Activated CD4-positive, alpha-beta T cell treated with anti-CD3 and anti-CD28 coated beads, Interleukin-2, amount 50 U/mL, for 1 hour (primary cell): ENCODE measurements at places on chromosomes 7 and 10.

DNA sequence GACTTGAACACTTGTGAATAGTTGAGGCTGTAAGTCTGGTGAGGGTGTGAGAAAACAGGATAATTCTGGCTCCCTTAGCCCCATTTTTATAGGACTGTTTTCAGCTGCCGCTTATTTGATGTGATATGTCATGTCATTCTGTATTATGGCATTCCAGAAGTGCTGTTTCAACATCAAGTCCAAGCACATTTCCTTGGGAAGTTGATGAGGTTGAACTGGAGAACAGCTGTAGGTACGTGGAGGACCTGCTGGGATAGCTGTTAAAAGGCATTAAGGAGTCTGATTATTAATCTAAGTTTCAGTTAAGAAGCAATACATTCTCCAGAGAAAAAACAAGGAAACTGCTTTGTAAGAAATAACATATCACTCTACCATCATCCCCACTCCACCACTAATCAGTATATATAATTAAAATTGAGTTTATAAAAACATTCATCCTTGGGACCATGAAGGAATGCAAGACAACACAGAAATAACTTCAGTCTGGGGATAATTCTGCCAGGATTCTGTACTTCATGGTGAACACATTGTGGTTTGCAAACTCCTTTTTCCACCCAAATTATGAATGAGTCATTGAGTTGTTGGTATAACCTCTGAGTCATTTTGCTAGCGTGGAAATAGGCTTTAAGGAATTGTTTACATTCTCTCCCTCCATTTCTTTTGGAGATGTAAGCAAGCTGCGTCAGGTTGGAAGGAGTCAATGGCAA, 39.9 kb upstream of the TMEM229A start:
- no peak for DNase-seq

- DNase-seq, result no peak
These were observed 299.8 kb upstream of the NEBL start for GRCh38 chr10:21196822-21197395.

DNA sequence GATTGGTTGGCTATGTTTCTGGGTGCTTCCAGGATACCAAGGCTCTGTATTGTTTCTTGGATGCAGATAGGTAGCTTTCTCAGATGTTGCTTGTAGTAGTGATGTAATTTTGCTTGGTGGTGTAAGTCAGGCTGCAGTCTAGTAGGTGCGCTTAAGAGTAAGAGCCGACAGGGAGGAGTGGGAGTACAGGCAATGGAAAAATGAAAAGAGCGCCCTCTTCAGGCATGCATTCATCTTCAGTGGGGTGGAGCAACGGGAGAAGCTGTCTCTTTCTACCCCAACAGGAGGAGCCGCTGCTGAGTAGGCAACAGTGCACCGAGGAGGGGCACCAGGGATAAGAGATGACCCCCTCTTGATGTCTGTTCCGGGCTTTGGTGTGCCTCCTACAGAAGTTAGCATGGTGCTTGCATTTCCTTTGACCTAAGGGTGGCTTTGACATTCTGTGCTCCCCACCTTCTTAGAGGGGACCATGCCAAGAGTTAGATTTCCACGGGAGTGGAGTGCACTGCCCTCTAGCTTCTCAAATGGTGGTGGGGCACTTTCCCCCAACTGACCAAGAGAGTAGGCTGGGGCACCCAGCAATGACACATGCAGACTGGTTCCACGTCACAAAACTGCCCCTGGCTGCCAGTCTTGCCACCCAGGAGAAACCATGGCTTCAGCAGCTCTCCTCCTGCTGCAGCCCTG, 56.1 kb downstream of the ZNF783 start:
- DNase-seq, result no peak

GRCh38 chr10:103895411-103896186, 22.4 kb downstream of the STN1 start:
- no peak for DNase-seq

DNA sequence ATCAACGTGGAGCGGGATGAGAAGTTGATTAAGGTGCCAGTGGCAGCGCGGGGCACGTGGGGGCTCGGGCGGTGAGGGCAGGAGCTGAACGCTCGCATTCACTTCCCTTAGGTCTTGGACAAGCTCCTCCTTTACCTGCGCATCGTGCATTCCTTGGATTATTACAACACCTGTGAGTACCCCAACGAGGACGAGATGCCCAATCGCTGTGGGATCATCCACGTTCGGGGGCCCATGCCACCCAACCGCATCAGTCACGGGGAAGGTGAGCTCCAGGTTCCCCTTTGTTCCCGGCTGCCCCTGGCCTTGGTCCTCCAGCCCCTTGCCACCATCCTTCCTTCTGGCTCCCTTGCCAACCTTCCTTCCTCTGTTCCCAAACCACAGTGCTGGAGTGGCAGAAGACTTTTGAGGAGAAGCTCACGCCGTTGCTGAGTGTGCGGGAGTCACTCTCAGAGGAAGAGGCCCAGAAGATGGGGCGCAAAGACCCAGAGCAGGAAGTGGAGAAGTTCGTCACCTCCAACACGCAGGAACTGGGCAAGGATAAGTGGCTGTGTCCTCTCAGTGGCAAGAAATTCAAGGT, 2.5 kb downstream of the UFSP1 start:
- no peak for DNase-seq

DNA sequence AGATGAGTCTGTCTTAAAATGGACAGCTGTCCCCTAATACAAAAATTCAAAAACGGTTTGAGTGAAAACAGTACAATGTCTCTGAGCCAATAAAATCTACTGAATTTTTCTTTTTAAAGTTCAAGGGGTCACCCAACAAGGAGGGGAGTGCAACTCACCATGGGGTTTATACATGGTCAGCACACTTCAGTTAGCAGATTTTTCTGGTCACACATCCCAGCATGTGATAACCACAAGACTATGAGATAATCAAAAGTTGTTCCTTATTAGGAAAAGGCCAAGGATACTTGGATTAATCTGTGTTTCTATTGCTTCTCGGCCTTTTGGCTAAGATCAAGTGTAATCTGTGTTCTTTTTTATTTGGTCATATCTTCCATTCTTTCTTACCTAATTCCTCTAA, 31.6 kb downstream of the ABCB5 start:
- DNase-seq, result no peak

- no peak for DNase-seq
These were observed 120.2 kb downstream of the MAD1L1 start for GRCh38 chr7:2112261-2113198.

- no peak for DNase-seq
These were observed 290.9 kb downstream of the DPP6 start for GRCh38 chr7:154342971-154343633.

DNA sequence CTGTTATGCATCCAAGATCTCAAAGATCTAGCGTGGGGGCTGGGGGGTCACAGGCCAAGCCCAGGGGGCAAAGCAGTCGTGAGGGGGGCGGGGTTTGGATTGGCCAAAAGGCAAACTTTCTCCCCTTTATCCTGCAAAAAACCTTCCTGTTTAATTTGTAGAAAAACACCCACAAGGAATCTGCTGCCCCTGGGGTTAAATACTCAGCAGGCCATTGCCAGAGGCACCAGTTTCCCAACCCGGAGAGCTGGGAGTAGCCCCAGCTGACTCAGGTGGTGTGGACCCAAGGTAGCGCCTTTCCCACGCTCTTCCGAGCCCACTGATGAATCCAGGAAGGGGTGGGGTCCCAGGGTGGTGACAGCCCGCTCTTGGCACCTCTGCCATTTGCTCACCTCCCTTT, 21.4 kb downstream of the KCP start:
- DNase-seq, result no peak

DNA sequence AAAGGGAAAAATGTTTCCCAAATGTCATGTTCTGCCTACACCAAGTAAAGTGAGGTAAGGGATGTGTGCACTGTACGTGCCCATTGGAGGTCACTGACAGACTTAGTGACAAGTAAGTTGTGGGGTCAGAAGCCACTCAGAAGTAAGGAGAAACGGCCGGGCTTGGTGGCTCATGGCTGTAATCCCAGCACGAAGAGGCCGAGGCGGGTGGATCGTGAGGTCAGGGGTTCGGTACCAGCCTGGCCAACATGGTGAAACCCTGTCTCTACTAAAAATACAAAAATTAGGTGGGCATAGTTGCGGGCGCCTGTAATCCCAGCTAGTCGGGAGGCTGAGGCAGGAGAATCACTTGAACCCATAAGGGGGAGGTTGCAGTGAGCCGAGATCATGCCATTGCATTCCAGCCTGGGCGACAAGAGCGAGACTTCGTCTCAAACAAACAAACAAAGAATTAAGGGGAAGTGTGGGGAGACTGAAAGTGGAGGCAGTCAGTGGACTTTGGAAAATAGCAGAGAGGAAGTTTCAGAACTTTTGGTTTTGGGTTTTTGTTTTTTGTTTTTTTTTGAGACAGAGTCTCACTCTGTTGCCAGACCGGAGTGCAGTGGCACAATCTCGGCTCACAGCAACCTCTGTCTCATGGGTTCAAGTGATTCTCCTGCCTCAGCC, 114.8 kb downstream of the WDFY4 start:
- no peak for DNase-seq

DNA sequence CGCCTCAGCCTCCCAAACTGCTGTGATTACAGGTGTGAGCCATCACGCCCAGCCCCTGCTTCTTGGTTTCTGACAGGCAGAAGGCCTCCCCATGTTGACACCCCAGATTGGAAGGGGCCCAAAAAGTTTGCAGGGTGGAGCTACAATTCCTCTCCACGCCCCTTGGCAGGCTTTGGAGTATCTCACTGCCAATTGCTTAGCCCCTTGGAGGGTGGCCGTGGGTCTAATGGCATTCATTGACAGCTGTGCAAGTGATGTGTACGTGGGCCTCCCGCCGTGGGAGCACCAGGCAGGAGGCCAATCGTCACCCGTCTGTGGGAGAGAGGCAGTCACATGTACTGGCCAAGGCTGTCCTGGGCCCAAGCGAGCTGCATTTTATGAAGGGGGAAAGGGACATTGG, 73.7 kb upstream of the PPIF start:
- DNase-seq, result no peak

DNA sequence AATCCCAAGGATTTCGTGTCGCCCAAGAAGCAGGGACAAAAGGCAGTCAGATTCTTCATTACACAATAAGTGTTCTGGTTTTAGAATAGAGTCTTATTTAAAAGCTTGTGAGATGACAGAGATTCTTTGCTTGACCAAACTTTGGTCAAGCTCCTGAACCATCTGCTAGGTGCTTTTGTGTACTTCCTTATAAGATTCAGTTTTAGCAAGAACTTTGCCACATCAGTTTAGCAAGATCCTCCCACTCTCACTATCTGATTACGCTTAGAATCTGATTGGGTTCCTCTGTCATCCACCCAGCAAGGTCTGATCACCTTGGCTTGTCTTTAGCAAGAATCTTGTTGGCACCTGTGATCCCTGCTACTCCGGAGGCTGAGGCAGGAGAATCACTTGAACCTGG, 38.2 kb upstream of the SDHAF3 start:
- no peak for DNase-seq

- no peak for DNase-seq
These were observed 40.0 kb upstream of the AGBL3 start for GRCh38 chr7:134946260-134946659.

- no peak for DNase-seq
These were observed 140.0 kb upstream of the NRBF2 start for GRCh38 chr10:62993121-62993520.

GRCh38 chr10:955127-955819, 23.8 kb upstream of the LARP4B start:
- no peak for DNase-seq

- DNase-seq, result no peak
These were observed 355.9 kb upstream of the C7orf33 start for GRCh38 chr7:148234715-148235114.

GRCh38 chr7:125878235-125878956, 948.8 kb upstream of the POT1 start:
- DNase-seq, result no peak

GRCh38 chr10:121994429-121994941, 5.5 kb downstream of the TACC2 start:
- DNase-seq, result no peak

DNA sequence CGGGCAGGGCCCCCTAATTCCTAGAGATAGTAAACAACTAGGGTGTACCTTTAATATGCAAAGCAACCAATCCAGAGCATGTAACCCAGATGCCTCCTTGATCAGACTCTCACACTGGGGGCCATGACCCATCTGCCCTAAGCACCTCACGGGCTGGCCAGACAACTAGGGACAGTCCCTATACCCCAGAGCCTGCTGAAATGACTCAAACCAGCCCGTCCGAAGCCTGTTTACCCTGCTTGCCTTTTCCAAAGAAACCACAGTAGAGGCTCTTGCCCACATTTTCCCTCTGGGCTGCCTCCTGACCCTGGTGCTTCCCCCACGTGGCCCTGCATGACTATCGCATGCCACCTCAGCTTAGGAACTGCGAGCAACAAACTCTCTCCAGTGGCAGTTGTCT, 46.2 kb downstream of the RGS10 start:
- no peak for DNase-seq

DNA sequence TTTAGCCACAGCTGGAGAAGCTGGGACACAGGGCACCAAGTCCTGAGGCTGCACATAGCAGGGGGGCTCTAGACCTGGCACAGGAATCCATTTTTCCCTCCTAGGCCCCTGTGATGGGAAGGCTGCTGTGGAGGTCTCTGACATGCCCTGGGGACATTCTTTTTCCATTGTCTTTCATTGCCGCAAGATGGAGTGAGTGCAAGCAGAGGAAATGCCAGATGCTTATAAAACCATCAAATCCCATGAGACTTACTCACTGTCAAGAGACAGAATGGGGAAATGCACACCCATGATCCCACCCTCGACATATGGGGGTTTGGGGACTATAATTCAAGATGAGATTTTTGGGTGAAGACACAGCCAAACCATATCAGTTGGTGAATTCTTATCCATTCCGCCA, 94.7 kb upstream of the FERD3L start:
- no peak for DNase-seq

DNA sequence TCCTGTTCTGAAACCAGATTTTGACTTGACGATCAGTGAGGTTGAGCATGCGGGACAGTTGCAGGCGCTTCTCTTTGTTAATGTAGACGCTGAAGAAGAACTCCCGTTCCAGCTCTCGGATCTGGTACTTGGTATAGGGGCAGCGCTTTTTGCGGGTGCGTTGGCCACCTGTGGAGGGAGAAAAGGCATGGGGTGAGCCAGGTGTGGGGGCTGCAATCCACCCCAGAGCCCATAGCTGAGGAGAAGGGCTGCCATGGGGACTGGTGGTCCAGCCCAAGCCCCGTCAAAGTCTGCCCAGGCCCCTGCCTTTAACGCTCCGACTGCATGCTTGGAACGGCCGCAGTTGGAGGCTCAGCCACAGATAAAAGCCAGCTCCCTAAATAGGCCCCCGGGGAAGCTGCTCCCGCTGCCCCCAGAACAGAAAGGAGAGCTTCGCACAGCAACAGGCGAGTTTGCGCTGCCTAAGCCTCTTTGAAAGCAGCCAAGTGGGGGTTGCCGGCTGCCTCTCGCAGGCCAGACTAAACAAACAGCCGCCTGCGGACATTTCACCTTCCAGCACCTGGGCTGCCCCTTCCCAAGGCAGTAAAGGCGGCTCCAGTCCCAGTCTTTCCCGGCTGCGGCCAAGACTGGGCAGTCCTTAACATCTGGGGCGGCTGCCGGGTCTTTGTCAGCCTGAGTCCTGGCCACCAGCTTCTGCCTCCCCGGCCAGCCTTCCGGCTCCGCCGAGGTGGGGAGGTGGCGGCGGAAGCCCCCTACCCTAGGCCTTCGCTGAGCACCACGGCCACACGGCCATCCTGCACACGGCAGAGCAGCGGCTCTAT, 2.0 kb downstream of the HOXA11 start:
- DNase-seq, result no peak

- no peak for DNase-seq
These were observed 8.1 kb downstream of the SKIDA1 start for GRCh38 chr10:21517134-21518031.
